BE2C (cell line): ENCODE measurements at places on chromosomes 4 and X.

- DNase-seq, result no peak
These were observed 10.2 kb downstream of the GAK start for GRCh38 chr4:921830-922331.

- DNase-seq, result no peak
These were observed 516.2 kb upstream of the ADGRL3 start for GRCh38 chr4:60683973-60684372.

DNA sequence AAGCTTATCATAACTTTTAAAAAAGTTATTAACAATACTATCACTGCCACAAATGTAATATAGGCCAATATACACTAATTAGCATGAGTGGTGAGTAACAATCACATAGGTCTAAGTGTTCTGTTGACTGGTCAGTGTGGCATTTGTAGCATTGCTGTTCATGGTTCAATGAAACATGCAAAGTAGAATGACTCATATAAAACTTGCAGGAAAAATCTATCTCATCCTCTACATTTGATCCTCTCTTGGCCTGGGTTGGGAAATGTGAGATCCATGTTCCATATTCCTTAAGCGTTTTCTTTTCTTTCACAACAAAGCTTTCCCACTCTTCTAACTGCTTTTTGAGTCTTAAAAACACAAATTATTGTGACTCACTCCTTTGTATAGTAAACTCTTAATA is 1418.7 kb downstream of the FSTL5 start:
- DNase-seq, result no peak

DNA sequence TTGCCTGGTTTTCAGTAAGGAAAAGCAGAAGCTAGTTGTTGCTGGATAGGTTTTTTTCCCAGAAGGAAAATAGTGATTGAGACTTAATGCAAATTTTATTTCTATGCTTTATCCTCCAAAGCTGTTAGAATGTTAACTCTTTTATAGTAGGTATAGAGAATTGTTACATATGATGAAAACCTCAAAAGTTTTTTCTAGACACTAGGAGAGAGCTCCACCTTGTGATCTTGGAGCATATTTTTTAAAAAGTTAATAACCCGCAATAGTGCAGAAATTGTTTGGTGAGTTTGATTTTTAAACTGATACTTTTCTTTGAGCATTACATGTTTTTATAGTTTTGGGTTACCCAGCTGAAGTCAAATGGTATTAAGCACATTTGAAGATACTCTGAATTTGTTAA is 56.5 kb downstream of the STAG2 start:
- DNase-seq, result no peak

DNA sequence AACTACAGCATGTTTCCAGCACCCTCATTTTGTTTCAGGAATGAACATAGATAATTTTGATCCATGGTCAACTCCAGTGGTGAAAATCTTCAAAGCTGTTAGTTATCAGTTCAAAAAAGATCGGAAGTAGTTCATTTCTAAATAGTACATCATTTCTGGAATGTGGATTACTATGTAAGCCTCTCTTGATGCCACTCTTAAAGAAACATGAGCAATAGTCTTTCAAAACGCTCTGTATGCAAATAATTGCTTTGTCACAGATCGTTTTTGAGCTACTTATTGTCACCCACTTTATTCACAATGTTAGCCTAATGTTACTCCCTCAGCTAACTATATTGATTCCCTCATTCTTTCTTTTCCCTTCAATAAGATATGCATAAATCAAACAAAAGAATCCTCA is 65.7 kb downstream of the NEIL3 start:
- no peak for DNase-seq

GRCh38 chrX:39899856-39900776 is 197.6 kb downstream of the BCOR start:
- no peak for DNase-seq

- DNase-seq, result no peak
These were observed 87.7 kb downstream of the SHROOM4 start for GRCh38 chrX:50726296-50726695.

GRCh38 chr4:11842620-11843263 is 414.0 kb upstream of the HS3ST1 start:
- no peak for DNase-seq

DNA sequence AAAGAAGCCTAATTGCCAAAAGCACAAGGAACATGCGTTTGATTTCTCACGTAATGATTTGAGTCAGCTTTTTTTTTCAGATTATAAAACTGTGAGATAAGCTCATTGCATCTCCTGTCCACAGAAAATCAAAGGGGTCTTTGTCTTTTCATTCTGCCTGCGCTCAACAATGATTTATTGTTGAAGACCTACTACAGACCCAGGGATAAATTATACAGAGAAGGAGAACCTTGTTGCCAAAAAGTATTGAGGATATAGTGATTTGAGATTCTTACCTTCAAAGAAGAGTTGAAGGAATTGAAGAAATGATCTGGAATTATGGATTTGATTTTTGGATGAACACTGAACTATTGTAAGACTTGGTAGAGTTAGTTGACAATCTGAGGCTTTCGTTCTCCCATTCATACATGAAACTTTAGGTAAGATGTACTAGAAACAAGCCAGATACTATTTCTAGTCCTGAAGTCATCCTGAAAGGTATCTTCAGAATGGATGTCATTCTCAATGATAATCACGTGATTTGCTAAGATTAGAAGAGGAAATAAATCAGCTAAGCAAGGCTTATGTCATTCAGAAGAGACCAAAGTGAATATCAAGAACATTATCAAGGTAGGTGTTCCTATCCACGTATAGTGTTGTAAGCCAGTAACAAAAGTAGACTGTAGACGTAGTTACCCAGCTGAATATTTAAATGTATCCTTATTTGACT is 71.1 kb upstream of the SCOC start:
- no peak for DNase-seq

DNA sequence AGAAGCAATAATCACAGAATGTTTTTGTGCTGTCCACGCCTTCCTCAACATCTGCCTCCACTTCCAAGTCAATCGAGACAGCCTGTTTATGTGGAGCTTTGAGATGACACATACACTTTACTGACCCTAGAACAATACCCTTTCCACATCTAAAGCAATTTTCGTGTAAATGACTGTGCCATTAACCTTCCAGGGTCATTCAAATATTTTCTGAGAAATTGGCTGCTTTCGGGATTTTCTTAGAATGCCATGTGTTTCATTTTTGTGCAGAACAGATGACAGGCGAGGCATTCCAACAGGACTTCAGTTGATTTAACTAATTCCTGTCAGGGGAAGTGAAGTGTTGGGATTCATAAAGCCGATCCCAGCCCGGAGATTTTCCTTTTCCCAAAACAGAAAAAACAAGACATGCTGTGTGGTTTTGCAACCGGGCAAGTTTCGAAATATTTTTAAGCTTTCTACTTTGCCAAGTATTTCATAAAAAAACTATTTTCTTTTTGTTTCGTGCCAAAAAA is 73.9 kb downstream of the SORBS2 start:
- DNase-seq, result no peak

GRCh38 chr4:6633091-6633906 is 7.2 kb upstream of the MRFAP1 start:
- DNase-seq, result no peak

- DNase-seq, result no peak
These were observed 530.7 kb downstream of the CWH43 start for GRCh38 chr4:49516796-49517195.

DNA sequence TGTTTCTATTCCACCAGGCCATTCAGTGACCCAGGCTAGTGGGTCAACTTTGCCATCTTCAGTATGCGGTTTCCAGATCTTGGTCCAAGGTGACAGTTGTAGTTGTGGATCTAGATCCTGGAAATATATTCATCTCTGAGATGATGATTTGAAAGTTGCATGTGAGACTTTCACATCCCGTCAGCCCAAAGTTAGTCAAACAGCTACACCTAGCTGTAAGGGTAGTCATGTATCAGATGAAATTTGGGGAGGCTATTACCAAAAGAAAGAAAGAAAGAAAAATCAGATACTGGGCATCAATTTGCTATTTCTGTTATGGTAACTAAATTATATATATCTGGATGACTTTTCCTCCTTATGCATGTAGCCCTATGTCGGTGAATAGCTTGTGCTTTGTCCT is 259.4 kb upstream of the ARX start:
- DNase-seq, result peak; percentile 8

DNA sequence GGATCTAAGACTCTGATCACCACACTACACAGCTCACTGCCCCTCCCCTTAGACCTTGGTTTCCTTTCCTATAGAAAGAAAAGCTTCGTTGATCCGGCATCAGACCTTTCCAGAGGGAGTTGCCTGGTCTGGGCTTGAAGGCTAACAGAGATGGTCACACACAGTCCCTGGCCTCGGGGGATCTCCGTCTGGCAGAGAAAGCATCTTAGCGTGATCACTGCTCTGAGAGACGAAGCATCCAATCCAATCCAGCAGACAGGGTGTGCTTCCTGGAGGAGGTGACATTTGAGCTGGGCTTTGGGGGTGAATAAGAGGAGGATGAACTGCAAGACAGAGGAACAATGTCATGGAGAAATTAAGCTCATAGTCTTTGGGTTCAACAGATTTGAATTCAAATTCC is 49.5 kb downstream of the HTRA3 start:
- no peak for DNase-seq

DNA sequence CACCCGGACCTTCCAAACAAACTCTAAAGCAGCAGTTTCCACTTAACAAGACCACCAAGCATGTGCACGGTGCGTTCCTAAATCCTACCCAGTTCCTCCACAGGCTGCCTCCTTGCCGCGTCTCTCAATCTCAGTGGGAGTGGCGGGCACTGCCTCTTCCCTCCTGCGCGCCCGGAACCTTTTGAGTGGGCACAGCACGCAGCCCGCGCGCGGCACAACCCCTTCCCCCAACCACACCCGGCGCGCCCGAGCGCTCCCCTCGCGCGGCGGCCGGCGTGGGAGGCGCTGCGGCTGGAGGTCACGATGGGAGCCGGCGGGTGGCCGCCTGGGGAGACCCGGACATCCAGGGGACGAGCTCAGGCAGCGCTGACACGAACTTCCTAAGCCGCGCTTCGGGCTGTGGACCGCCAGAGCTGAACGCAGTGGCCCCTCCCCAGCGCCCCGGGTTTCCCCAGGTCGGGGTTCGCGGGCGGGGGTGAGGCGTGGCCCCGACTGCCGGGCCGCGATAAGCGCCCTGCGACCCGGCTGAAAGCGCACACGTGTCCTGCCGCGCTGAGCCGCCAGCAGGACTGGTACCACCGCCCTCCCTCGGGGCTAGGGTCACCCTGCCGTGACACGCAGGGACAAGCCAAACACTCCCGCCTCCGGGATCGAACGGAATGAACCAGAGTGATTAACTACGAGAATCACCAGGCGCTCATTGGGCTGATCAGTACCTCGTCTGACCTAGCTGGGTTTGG is at the start of gene ABCG2:
TSS of gene ABCG2 (minus strand) at position 151 of the 740 bp plus-strand sequence. CDS start 18,644 bp downstream, outside the sequence.
- peak; percentile 8 for DNase-seq

- DNase-seq, result no peak
These were observed 96.9 kb upstream of the MID1IP1 start for GRCh38 chrX:38704146-38704882.

GRCh38 chr4:113960684-113961321 is 18.6 kb downstream of the ARSJ start:
- no peak for DNase-seq

DNA sequence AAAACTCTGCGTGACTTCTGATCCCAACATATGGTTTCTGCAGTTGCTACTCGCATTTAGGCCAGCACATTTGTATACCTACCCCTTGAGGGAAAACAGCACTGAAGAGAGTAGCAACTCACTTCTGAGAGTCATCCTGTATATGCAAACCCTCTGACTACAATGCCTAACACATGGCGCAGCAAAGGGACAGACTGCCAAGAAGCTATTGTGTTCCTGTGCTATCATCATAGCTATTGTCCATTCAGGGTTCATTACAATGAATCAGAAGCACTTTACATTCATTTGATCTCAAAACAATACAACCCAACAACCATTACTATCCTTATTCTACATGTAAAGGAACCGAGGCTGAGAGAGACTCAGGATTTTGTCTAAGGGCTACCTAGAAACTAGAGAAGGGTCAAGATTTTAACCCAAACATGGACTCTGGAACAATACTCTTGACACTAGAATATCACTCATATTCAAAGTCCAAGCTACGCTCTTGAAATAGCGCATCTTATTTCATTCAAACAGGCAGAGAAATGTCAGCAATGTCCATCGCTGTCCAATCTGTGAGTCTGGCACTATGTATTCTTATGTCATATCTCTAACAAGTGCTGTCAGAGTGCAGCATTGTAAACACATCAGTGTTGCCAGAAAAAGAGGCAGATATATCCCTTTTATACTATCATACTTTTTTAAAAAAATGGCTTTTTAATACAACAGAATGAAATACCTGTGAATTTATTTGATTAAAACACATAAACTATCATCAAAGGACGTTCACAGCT is 173.6 kb downstream of the CORIN start:
- no peak for DNase-seq

GRCh38 chr4:80266902-80267380 is 477 bp downstream of the FGF5 start:
- DNase-seq, result no peak

GRCh38 chr4:121062521-121062920 is 9.8 kb downstream of the NDNF start:
- DNase-seq, result no peak

DNA sequence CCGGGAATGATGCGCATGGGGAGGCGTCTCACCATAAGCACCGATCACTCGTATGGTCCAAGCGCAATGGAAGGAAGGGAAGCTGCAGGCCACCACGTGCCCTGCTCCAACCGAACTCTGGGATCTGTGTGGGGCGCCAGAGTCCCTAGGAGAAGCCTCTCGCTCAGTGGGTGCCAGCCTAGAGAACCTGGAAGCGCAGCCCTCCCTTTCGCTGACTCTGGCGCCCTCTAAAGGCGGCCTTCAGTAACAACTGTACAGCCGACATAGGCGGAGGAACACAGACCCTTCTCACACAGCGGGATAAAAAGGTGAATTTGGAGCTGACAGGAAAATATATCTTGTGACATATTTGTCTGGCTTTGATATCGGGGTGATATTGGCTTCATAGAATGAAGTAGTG is 76.0 kb downstream of the INTS6L start:
- peak; percentile 73 for DNase-seq

- DNase-seq, result no peak
These were observed 614.6 kb upstream of the CPEB2 start for GRCh38 chr4:14387647-14388046.

DNA sequence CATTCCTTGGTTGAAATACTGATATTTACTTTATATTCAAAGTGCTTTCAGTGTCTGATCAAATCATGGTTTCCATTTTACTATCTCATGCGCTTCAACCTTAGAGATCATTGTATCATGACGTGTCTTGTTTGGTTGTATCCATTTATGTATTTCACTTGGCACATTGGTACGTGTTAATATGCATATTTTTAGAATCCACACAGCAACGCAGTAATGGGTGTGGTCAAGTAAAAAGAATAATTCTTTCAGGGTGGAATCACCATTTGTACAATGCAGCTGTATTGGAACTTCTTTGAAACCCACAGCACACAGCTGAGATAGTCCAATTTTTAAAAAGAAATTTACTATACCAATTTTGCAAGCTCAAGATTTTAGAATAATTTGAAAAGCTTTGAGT is 29.1 kb downstream of the VCX start:
- DNase-seq, result no peak

GRCh38 chrX:13043138-13043537 is 1.3 kb downstream of the FAM9C start:
- DNase-seq, result no peak

DNA sequence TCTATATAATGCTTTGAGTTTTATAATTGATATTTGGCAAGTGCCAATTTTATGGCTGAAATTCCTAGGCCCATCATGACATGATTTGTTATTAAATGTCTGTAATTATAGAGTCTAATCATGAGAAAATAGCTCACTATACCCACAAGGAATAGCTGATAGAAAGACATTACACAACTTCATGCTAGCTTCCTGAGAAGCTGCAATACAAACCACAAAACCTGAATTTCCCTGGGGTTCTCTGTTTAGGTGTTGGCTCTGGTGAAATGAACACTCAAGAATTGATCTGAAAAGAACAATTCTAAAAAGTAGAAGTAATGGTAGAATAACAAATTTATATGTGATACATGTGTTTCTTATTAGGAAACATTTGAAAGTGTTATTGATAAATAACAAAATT is 169.6 kb downstream of the GASK1B start:
- no peak for DNase-seq
